GM12878 (cell line): ENCODE measurements at places on chromosomes 3 and 15. TPM values are rescaled to one million over a fixed set of nuclear protein-coding genes. Genes with fewer than 3 reads are reported as not detected.

GRCh38 chr3:46812237-46812791 is 50.9 kb downstream of the MYL3 start:
- no peak for DNase-seq

DNA sequence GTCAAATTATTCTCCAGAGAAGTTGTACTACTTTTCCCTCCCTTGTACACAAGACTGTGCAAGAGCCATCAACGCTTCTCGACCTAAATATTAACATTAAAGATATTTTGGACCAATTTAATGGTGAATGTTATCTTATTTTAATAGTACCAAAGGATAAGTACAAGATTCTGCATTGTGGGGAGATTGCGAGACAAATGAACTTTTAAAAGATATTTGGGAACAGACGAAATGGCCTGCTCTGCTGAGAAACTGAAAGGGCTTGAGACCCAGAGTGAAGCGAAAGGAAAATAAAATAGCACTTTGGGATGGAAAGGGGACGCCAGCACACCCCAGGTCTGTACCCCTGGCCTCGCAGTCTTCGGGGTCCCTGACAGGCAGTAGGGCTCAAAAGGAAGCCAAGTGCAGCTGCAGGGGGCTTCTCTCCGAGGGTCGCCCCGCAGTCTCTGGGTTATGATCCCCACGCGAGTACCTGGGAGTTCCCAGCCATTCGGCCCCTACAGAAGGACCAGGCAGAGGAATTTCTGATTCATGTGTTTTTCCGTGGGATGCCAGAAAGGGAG is 97.6 kb upstream of the VGLL3 start:
- no peak for DNase-seq

DNA sequence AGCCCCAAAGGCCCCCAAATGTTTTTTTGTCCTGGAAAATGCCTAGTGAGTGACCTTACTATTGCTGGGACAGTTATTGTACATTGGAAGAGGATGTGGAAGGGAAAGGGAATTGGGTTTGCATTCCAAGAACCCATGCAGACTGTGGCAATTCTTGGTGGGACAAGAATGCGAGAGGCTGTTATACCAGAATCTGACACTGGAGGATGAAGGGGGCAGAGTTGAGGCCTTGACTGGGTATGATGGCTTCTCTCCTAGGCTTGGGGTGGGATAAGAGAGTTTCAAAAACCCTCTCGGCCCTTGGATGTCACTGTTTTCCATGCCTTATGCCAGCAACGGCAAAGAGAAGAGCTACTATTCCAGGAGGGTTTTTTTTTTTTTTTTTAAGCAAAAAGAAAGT is 25.3 kb downstream of the IL16 start:
- no peak for DNase-seq

- DNase-seq = no peak
These were observed 79.4 kb downstream of the ANXA2 start for GRCh38 chr15:60318216-60318867.

DNA sequence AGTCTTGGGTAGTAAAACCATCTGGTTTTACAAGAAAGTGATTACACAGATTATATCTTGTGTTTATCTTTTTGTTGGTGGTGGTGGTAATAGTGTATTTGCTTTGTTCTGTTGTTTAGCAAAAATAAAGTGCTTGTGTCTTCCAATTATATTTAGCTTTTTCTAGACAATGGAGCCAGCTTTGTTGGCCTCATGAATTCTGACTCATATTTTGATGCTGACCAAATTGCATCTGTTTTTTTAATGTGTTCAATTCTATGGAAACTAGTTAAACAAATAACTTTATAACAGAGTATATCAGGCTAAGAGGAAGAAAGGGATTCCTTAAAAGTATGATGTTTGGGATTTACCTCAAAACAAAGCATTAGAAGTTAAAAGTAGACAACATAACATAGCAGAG is 69.3 kb upstream of the BFSP2 start:
- DNase-seq = no peak

- DNase-seq = no peak
These were observed 76.1 kb downstream of the SYNPR start for GRCh38 chr3:63354160-63354559.

DNA sequence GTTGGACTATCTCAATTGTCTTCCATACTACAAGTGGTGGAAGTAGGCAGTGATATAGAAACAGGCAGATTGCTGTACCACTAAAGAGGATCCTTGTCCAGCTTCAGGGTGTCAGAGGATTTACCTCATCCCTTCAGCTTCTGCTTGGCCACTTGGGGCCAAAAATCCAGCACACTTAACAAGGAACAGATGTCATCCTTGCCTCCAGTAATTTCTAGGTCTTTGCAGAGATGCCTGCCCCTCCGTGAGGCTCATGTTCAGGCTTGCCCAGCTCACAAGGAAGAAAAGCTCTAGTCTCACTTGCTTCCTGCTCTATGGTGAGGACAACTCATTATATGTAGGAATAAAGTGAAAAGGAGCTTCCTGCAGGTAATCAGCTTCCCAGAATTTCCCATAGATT is 510.3 kb downstream of the EPHA3 start:
- DNase-seq = no peak

DNA sequence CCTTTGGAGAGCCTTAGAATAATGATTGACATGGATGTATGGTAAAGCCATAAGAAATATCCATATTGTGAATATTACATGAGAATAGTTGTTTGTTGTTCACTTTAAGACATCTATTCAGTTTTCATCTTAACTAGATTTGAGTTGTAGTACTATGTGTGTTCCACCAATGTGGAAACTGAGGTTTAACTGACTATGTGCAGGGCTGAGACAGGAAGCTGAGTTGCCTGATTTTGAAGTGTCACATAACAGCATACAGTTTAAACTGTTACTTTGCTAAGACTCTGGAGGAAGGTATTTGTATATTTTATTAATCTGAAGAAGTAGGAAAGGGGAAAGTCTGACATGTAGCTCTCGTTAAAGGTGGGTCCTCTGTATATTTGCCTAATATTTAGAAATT is 2.1 kb downstream of the ECT2 start:
- no peak for DNase-seq

GRCh38 chr3:60167186-60167585 is 1084.1 kb downstream of the FHIT start:
- no peak for DNase-seq

DNA sequence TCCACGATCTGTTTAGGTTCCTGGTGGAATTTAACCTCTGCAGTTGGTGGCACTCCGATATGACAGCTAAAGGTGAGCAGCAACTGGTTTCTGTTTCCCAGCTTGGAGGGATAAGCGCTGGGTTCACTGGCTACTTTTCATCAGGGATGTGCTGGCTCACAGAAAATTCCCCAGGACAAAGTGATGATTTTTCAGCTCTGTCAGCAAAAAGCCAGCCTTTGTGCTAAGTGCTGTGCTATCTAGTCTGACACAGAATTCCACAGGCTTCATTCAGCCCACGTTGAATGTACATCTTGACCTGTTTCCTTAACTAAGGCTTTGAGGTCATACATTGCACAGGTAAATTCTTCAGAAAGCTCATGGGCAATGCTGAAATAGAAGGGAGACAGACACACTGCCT is 81.5 kb upstream of the LRTM1 start:
- no peak for DNase-seq

GRCh38 chr3:115099134-115099985 is 47.7 kb downstream of the ZBTB20 start:
- DNase-seq = no peak

- no peak for DNase-seq
These were observed 114.9 kb downstream of the TNIK start for GRCh38 chr3:171345107-171345843.

GRCh38 chr15:34436956-34437442 is 609 bp downstream of the GOLGA8A start:
- DNase-seq = no peak

- no peak for DNase-seq
These were observed 122.0 kb downstream of the SLC25A26 start for GRCh38 chr3:66342717-66343356.

DNA sequence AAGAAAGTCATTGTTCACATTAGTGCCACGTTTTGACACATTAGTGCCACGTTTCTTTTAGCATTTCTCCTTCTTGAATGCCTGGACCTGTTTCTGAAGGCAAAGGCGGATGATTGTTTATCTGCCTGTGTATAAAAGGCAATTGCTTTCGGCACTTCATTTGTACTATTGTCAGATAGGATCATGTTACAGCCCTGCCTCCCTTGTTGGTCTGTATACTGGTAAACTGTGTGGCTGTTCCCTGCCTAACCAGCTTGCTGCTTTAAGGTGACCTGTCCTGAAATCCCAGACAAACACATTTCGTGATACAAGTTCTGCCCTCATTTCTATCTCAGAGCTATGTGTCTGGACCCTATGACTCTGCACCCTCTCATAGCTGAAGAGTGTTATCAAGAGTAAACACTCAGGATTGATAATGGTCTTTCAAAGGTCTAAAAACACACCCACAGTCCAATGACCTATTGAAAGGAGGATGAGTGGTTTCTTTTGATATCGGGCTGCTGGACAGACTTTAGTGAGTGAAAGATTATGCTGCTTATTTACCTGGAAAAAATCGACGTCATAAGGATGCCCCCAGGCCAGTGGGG is 276.3 kb upstream of the MCTP2 start:
- no peak for DNase-seq

GRCh38 chr15:85854345-85855097 is 59.8 kb upstream of the KLHL25 start:
- DNase-seq = no peak

GOLGA8J gene
- total RNA-seq = not detected in 2 replicates

WDR72 gene
- total RNA-seq = 0.03 TPM in 1 of 2 replicates, not detected in the other

VEPH1 gene
- total RNA-seq = 0.19 and 0.26 TPM in 2 replicates

ITIH3 gene
- 0.15 and 0.27 TPM in 2 replicates for total RNA-seq

FOXB1 gene
- not detected in 2 replicates for total RNA-seq

FETUB gene
- not detected in 2 replicates for total RNA-seq
